ENCODE measurements at places on chromosomes 11 and 22. TPM values are rescaled to one million over a fixed set of nuclear protein-coding genes. Genes with fewer than 3 reads are reported as not detected.

Gene MAJIN
- total RNA-seq, result not detected

Gene HPS5
- total RNA-seq, result 36.7 TPM

Gene PLAAT4
- 54.4 TPM for total RNA-seq

Gene LRRC56
- 0.95 TPM for total RNA-seq

Gene MMP12
- 2.8 TPM for total RNA-seq

Gene GLYATL2
- total RNA-seq, result 0.77 TPM

Gene ARRB1
- 62.9 TPM for total RNA-seq

Gene GGT5
- total RNA-seq, result 1.2 TPM

Gene ROBO4
- total RNA-seq, result 1.1 TPM

Gene INPP5J
- 0.16 TPM for total RNA-seq

Gene MMP8
- under 0.01 TPM for total RNA-seq

Gene TCN1
- total RNA-seq, result not detected
